Activated B cell treated with CpG ODN at 0.5 μM for 24 hours (primary cell): ENCODE measurements at places on chromosomes 11 and 22. TPM values are rescaled to one million over a fixed set of nuclear protein-coding genes. Genes with fewer than 3 reads are reported as not detected.

DNA sequence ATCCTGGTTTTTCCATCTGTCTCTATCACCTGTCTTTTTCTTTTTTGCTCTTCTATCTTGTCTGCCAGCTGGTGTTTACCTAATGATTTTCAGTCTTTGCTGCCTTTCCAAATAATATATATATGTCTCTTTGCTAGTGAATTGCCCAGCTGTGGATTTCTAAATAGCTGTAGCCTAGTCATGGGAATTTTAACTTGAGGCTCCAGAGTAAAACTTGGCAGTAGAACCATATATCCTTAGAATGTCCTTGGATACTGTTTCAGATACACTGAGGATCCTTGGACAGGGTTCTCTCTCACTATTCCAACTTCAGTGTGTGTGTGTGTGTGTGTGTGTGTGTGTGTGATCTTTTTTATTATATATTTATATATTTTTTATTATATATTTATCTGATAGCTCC, 2285.3 kb downstream of the LRRC4C start:
- DNase-seq: no peak

DNA sequence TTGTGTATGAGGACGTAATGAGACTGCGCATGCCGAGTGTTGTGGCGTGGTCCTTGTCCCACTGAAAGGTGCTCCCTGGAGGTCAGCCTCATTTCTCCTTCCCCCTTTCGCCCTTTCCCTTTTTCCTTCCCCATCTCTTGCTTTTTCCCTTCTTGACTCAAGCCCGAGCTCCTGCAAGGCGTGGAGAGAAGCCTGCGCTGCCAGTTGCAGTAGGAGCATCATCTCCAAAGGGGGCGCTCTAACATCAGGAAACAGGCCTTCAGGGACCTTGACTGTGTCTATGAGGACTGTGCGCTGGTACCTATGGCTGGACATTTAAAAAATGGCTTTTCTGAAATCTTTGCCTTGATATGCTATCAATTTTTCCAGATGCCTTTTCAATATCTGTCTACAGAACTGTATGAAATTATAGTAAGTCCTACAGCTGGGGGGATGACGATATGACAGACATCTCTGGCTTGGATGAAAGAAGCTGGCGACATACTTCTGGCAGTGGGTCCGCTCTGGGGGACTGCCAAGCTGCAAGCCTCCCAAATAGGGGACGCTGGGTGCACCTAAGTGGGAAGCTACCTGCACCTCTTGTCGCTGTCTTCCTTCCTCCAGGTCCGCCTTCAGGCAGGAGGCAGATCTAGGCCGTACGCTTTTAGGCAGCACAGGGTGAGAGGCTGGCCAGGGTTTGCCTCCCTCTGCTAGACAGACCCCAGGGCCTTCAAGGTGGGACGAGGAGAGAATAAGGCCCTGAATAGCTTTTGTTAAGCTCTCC, 96.5 kb downstream of the NXPE2 start:
- DNase-seq: no peak

DNA sequence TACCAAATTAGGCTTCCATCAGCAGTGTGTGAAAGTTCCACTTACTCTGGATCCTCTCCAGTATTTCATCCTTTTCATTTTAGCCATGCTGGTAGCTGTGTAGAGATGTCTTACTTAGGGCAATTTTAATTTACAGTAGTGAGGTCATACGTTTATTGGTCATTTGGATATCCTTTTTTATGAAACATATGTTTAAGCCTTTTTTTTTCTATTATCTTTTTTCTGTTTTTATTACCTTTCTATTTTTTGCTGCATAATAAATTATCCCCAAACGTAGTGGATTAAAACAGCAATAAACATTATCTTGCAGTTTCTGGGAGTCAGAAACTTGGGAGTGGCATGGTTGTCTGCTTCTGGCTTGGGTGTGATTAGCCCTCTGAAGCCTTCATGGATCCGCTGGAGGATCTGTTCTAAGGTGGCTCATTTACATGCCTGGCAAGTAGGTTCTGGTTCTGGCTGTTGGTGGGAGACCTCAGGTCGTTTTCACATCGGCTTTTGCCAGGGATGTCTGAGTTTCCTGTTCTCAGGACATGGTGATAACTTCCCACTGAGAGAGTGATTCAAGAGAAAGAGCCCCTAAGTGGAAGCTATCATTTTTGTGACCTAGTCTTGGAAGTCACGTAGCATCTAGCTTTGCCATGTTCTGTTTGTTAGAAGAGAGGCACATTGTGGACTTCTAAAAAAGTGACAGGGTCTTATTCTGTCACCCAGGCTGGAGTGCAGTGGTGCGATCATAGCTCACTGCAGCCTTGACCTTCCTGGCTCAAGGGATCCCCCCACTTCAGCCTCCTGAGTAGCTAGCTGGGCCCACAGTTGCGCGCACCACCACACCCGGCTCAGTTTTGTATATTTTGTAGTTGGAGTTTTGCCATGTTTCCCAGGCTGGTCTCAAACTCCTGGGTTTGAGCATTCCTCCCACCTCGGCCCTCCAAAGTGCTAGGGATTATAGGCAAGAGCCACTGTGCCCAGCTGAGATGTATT, 38.6 kb downstream of the PPP6R3 start:
- DNase-seq: no peak

The PGA5 gene
- not detected in 2 replicates for total RNA-seq

GRCh38 chr22:21101877-21102638, 56.3 kb downstream of the LRRC74B start:
- no peak for DNase-seq

The BIRC2 gene
- 27.1 and 34.9 TPM in 2 replicates for total RNA-seq

The OR6T1 gene
- not detected in 2 replicates for total RNA-seq
